Transverse colon (tissue), 4 donors: ENCODE measurements at places on chromosomes 7 and 10. TPM values are rescaled to one million over a fixed set of nuclear protein-coding genes. Genes with fewer than 3 reads are reported as not detected.
A peak's percentile ranks its signal among the peaks of the same experiment; 100 is the strongest.

DNA sequence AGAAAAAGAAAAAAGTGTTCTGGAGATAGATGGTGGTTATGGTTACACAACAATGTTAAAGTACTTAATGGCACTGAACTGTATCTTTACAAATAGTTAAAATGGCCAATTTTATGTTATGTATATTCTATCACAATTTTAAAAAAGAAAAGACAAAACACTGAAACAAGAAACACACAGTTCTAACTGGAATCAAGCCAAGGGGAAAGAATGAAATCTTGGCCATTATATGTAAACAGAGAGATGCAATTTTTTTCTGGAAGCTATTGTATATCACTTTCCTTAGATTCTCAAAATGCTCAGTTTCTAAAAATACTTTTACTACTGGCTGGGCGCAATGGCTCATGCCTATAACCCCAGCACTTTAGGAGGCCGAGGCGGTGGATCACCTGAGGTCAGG lies 4.1 kb downstream of the COA1 start:
- no peak for DNase-seq

DNA sequence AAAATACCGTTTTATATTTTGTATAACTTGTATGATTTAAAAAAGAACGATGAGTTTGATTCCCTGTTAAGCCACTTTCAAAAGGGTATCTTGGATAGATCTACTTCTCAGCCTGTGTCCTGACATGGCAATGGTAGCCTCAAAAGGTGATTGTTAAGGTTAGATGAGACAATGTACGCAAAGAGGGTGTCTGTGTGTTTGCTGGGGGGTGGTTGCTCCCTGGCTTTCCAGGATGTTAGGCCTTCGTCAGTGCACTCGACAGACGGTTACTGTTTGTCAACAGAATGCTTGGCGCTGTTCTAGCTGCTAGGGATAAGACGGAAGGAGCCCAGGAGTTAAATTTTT lies 90.3 kb downstream of the NEURL1 start:
- DNase-seq: no peak

GRCh38 chr10:69949770-69950169 lies 102.9 kb upstream of the MACROH2A2 start:
- DNase-seq: no peak

GRCh38 chr7:121447243-121447910 lies 51.3 kb upstream of the FAM3C start:
- no peak for DNase-seq

- DNase-seq: no peak
Observed at GRCh38 chr10:52818019-52818418, 45.4 kb upstream of the MBL2 start.

DNA sequence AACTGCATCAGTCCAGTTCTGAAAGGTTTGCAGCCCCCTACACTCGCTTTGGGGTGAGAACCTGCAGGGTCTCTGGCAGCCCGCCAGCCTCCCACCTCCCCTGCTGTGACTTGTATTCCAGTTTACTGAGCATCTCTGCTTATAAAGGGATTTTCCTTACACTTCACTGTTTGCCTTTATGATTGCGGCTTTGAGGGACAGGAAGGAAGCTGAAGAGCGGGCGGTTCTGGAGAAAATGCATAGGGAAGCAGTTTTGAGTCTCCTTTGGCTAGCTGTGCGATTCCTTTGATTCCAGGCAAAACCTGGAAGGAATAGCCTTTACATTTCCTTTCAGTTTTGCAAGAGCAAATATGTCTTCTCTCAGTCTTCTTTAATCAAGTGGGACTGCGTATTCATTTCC lies 65.0 kb upstream of the TRIM8 start:
- no peak for DNase-seq

DNA sequence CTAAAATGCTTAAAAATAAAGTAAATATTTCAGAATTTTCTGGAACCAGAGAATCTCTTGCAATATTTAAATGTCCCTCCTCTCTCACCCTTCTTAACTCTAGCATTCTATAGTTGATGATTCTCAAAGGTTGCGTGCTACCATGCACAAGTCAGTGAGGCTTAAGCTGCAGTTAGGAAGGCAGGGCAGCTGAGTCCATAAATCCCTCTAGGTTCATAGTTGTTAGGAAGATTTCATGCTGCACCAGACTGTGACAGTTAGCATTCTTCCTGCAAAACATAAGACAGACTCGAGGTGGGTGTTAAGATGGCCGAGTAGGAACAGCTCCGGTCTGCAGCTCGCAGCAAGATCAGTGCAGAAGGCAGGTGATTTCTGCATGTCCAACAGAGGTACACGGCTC lies 70.6 kb downstream of the MET start:
- no peak for DNase-seq

- DNase-seq: no peak
Observed at GRCh38 chr7:17988858-17989257, 38.8 kb downstream of the PRPS1L1 start.

- DNase-seq: no peak
Observed at GRCh38 chr10:24701447-24701846, 22.2 kb downstream of the ARHGAP21 start.

DNA sequence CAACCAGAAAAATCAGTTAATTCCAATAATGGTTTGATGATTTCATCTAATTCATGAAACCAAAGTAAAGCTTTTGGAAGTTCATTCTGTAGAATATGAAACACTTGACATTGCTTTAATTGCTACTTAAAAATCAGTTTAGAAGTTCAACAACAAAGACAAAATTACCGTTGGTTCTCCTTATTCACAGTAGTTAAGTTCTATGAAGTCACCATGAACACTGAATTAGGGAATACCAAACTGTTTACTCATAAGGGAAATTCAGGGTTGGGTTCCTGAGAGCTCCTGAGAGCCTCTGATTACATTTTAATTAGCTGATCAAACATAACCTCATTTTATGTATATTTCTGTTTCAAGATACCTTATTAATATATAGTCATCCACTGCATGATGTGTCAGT lies 46.2 kb downstream of the ZNF438 start:
- no peak for DNase-seq

DNA sequence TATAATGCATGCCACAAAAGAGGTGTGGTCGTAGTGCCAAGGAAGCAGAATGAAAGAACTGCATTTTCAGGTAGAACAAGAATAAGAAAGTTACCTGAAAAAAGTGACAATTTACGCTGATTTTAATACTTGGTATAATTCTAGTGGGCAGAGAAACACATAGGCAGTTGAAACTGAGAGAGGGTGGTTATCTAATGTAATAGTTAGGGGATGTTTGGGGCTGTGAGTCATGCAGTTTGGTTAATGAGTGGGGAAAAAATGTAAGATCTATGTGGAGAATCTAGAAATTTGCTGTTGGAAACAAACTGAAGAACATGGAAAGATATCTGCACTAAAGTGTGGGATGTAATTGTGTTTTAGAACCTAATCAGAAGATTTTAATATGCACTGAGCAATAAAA lies 33.7 kb downstream of the ZNF37A start:
- DNase-seq: no peak

- no peak for DNase-seq
Observed at GRCh38 chr7:75762350-75762917, 9.6 kb downstream of the CCL26 start.

DNA sequence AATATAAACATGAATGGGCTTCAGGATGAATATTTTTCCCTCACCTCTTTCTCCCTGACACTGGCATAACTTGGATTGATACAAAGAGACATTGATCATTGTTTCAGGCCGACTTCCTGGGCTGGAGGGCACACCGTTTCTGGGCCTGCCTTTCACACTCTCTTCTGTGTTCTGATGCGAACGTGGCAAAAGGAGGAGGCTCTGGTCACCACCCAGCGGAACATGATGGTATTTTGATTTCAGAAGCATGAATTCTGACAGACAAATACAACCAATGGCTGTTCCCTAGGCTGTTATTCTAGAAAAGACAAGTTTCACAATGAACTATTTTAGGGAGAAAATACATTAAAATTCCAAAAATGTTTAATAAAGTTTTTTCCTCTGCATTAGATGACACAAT lies 534.5 kb upstream of the MKI67 start:
- no peak for DNase-seq

GRCh38 chr10:7258948-7259523 lies 151.8 kb downstream of the SFMBT2 start:
- peak; percentile 30 for DNase-seq

- DNase-seq: no peak
Observed at GRCh38 chr10:14377591-14378175, 47.0 kb upstream of the FRMD4A start.

Gene MACROH2A2
- 8.6 TPM for total RNA-seq

Gene ANKRD2
- total RNA-seq: not detected

Gene INA
- 0.95 TPM for total RNA-seq

Gene RBM17
- 80.7 TPM for total RNA-seq

Gene CTNNA3
- total RNA-seq: 0.75 TPM

Gene ADIRF
- 35.0 TPM for total RNA-seq

Gene LIPF
- total RNA-seq: not detected

Gene GATAD1
- 18.9 TPM for total RNA-seq

Gene OR2A1
- not detected for total RNA-seq

Gene PNLIPRP3
- total RNA-seq: not detected
